ENCODE measurements at places on chromosomes 7 and 10. TPM values are rescaled to one million over a fixed set of nuclear protein-coding genes. Genes with fewer than 3 reads are reported as not detected.

DNA sequence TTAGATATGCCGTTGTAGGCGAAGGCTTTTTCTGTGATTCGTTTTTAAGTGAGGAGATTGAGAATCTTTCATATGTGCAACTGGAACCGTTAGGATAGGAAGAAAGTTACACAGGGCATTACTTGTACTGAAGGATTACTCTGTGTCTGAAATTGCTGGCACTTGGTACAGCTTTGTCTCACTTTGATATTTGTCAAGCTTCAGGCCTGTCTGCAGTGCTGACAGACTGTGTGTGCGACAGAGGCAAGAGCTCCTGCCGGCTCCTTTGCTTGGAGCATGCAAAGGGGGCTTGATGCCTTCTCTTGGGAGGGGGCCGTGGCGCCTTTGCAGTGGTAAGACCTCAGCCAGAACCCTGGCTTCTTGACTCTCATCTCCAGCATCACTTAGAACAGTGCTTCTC, 45.8 kb downstream of the CCNY start:
- DNase-seq = no peak

GRCh38 chr10:71379118-71379766, 17.5 kb upstream of the CDH23 start:
- no peak for DNase-seq

DNA sequence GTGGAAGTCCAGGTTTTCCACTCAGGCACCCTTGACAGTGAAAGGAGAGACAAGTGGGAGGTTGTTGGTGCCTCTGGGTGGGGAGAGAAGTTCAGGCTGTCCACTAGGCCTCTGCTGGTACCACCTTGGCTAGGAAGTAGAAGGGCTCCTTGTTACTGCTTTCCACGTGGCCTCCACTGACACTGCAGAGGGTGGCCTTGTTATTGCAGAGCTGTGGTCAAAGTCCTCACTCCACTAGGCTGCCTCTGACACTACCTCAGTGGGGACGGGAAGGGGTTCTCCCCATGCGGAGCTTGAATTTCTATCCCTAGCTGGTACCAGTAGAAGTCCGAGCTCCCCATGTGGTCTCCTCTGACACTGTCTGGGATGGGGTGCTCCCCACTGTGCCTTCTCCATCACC, 14.9 kb upstream of the STOX1 start:
- DNase-seq = no peak

ITIH5 gene
- total RNA-seq = 14.3 TPM

AKR1C3 gene
- 30.5 TPM for total RNA-seq

ELOVL3 gene
- total RNA-seq = 0.30 TPM

DNA sequence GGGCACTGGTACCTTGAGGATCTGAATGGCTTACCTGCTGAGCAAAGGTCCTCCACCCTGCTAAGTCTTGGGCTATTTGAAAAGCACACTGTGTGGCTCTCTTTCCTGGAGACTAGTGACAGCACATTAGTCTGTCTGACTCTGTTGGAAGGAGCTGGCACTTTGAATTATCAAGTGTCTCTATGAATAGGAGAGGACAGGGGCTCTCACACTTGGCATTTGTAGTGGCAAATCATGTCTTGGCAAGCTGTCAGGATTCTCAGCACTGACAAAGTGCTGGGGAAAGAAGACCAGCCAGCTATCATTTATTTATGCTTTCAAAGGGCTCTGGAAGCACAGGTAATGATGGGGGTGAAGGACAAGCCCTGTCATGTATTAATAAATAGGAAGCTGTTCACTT, 62.8 kb downstream of the MTPN start:
- DNase-seq = peak; percentile 69

- DNase-seq = no peak
These were observed 47.5 kb downstream of the JAKMIP3 start for GRCh38 chr10:132113206-132113605.

Data from heart right ventricle (tissue), 16 donors.